Lung (tissue), 17 donors: ENCODE measurements at places on chromosomes 12 and 14.

DNA sequence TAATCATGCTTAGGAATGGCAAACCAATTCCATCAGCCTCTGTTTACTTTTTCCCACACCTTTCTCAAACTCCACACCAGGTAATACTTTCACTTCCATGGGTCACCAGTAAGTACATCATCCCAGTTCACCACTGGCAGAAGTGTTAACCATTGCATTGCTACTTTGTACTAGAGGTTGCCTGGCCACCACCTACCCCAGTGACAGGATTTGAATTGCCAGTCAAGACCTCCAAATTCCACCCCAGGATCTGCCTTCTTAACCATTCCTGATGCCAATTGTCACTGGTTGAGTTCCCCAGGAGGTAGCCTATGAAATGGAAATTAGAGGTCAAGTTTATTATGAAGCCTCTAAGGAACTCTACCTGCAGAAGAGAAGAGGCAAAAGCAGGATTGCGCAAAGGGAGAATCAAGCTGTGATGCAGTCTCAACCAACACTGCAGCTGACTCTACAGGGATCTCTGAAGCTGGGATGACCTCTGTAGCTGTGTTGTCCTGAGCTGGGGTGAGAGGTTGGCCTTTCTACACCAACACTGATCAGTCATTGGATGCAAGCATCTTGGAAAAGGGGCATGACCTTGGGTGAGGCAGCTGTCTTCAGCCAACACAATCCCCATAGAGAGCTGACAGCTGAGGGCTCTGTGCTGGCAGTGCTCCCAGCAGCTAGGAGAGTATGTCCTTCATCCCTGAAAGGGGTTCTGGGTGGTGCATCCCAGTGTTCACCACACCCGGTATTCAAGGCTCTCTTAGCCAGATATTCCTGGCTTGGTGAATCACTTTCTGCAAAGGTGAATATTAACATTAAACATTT is 37.0 kb upstream of the HMGA2 start:
- DNase-seq: no peak

DNA sequence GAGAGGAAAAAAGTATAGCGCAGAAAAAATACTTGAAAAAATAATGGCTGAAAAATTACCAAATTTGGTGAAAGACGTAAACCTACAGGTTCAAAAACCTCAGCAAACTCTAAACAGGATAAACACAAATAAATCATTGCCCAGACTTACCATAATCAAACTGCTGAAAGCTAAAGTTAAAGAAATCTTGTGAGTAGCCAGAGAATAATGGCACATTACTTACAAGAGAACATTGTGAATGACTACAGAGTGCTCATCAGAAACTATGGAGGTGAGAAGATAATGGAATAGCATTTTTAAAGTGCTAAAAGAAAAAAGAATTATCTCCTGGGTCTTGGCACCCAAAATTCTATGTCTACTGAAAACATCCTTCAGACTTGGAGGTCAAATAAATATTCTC is 36.0 kb downstream of the ATF1 start:
- no peak for DNase-seq

GRCh38 chr12:90399357-90399756 is 555.6 kb downstream of the CCER1 start:
- DNase-seq: no peak

DNA sequence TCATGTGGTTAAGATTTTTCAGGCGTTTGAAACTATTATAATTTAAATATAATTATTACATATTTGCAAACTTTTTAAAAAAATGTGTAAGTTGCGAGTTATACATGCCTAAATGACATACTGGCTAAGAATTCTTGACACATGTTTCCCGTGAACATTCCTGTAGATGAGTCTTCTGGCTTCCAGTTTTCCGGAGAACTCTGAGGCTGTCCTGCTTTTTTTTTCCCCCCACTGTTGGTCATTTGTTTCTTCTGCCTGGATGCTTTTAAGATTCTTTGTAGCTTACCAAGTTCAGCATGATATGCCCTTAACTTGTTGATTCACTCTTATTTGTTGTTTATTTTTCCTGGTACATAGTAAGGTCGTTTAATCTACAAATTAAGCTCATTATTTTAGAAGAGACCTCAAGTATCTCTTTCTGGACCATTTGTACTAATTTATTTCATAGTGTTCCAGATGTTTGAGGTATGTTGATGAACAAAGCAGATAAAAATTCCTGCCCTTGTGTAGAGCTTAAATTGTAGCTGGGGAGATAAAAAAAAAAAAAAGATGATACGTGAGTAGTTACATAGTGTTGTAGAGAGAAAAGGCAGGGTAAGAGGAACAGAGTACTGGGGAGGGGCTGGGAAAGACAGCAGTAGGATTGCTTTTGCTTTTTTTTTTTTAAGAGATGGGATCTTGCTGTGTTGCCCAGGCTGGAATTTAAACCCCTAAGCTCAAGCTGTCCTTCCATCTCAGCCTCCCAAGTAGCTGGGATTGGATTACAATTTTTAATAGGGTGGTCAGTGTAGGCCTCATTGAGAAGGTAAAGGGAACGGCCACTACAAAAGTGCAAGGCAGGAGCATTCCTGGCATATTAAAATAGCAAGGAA is 32.8 kb downstream of the ARHGAP5 start:
- no peak for DNase-seq

DNA sequence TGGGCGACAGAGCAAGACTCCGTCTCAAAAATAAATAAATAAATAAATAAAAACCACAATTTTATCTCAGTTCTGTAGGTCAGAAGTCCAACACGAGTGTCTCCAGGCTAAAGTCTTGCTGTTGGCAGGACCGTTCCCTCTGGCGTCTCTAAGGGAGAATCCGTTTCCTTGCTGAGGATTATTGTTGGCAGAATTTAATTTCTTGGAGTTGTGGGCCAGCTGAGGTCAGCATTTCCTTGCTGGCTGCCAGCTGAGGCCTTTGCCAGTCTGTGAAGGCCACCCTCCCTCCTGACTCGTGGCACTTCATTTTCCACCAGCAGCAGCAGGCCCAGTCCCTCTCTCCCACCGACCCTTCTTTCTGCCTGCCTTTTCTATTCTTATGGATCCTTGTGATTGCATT is 17.2 kb downstream of the PSMC1 start:
- DNase-seq: no peak

- DNase-seq: no peak
Observed at GRCh38 chr12:46855760-46856159, 30.0 kb upstream of the SLC38A4 start.

GRCh38 chr12:57087010-57087690 is 1.8 kb upstream of the NAB2 start:
- DNase-seq: peak; percentile 92

DNA sequence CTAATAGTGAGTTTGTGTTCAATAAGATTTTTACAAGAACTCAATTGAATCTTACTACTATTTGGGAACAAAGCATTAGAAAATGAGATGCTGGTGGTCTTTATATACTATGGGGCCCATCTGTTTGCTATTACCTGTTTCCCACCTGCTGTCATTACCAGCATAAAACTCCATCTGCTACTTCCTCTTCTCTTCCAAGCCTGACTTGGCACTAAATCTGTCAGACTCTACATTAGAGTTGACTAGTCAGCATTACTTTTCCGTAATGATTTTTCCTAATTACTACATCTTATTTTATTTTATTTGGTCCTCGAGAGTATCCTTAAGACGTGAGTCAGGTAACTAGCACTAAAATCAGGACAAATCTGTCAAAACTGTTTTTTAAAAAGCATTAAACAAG is 68.1 kb upstream of the KRR1 start:
- DNase-seq: no peak

DNA sequence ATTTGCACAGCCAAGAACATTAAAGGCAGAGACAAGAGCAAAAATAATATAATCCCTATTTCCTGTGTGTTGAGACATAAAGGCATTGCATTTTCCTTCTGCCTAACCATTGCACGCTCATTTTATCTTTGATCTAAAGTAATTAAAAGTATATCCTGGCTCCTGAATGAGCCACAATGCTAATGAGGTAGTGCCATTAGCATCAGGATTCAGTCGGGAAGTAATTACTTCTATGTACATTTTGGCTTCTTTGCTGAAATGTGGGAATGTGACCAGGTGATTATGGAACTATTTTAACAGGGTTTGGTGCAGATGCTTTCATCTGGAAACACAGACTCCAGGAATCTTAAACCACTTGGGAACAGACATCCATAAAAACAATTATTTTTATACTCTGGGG is 77.4 kb downstream of the TMTC1 start:
- DNase-seq: no peak

GRCh38 chr14:77053046-77053841 is 24.7 kb upstream of the IRF2BPL start:
- peak; percentile 85 for DNase-seq

- DNase-seq: no peak
Observed at GRCh38 chr12:115574826-115575225, 702.7 kb downstream of the MED13L start.

- no peak for DNase-seq
Observed at GRCh38 chr12:39675263-39675662, 55.7 kb upstream of the ABCD2 start.

DNA sequence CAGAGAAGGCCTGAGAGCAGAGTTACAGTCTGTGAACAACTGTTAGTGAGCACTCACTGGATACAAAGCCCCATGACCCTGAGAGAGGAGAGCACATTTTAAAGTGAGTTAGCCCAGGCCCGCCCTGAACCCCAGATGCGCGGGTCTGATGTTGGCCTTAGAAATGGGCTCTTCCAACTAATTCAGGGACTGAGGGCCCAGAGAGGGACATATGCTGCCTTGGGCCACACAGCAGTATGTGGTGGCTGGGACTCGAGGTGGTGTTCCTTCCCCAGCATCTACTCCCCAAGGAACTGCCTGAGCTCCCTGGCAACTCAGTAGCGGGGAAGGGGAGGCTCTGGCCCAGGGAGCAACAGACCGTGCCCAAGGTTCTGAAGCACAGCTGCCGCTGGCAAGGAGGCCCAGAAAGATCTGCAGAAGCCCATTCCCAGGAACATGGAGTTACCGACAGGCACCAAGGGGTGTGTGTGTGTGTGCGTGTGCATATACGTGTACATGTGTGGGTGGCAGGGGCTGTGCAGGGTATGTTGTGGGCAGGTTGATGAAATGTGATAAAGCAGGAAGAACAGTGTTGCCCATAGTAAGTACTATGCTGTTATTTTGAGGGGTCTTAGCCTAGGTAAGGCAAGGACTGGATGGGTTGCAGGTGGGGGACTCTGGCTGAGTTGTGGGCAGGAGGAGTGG is 40.5 kb downstream of the KRT80 start:
- DNase-seq: no peak

GRCh38 chr12:105954951-105955931 is 183.5 kb downstream of the NUAK1 start:
- peak; percentile 13 for DNase-seq

DNA sequence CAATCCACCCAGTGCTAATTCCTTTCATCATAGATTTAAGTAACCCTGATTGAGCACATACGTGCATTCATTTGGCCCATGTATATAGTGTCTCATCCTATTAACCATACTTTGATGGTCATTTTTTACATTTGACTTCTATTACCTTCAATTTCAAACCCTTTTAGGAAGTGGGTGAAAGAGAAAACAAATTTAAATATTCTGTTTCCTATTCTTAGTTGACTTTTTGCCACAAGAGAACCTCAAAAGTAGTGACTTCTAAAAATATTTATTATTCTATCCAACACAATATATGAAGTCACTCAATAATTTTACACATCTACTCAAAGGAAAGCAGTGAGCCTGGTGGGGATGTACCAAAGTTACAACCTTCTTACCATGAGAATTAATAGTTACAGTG is 164.9 kb downstream of the CEP128 start:
- DNase-seq: no peak

DNA sequence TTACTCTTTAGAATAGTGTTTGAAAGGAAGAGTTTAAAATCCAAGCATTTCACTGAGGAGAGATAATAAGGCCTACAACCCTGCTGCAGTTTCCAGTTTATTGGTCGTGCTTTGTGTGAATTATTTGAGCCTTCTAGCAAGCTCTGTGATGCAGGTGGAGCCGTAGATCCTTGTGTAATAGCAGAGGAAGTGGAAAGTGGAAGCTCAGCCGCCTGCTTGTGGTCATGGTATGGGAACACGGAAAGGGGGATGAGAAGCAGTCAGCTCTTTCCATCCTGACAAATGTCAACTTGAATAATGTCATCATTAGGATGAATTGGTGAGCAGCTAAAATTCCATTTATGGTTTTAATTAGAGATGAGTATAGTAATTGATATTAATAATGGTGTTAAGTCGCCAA is 29.1 kb downstream of the SYNE2 start:
- no peak for DNase-seq

DNA sequence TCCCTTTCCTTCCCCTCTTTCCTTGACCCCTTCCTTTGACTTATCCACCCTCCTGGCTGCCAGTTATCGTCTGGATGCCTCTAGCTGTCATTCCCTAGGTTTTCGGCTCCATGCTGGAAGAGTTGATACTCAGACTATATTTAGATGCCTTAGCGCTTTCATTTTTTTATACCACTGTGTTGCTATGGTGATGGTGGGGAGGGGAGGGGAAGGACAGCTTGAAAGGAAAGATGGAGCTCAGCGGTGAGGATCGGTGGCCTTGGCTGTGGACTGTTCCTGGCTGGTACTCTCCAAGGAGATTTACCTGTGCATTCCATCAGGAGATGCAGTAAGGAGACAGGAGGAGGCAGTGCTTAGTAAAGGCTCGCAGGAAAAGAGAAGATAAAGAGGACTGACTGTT is 108.7 kb downstream of the SLC8A3 start:
- DNase-seq: no peak

DNA sequence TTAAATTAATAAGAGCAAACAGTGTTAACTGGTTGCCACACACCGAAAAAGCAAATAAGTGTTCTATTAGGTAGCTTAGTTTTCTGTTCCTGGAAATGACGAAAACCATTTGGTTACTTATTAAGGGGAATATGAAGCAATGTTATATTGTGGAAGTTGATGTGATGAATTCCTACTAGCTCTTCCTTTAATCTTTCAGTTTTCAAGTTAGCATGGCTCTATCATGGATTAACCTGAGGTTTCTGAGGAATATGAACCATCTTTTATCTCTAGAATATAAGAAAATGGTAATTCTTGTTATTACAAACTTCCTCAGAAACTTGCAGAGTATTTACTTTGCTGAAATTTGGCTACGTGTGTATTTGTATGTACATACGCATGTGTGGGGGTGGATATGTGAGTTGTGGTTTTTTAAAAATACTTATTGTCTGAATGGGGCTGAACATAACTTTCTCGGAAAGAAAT is 245.7 kb downstream of the KCNC2 start:
- DNase-seq: no peak

DNA sequence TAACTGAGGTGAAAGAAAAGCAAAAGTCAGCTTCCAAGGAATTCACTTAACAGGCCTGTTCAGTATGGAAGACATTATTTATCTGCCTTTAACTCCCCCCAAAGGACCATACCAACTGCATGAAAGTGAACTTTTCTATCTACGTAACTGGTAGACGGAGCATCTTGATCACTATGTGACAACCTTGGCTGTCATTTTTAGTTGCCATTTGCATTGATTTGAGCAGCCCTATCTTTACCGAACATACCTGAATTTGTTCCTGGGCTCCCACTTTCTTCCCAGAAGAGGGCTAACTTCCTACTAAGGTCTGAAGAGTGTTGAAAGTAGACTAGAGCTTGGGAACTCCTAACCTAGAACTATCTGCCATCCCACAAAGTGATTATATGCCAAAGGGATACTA is 9.4 kb downstream of the SRSF9 start:
- DNase-seq: no peak
